ENCODE measurements at places on chromosomes 1 and 21.

GRCh38 chr1:24288479-24288878 is 30.7 kb upstream of the GRHL3 start:
- no peak for DNase-seq

- DNase-seq: no peak
These were observed 6.6 kb upstream of the APP start for GRCh38 chr21:26177187-26177586.

DNA sequence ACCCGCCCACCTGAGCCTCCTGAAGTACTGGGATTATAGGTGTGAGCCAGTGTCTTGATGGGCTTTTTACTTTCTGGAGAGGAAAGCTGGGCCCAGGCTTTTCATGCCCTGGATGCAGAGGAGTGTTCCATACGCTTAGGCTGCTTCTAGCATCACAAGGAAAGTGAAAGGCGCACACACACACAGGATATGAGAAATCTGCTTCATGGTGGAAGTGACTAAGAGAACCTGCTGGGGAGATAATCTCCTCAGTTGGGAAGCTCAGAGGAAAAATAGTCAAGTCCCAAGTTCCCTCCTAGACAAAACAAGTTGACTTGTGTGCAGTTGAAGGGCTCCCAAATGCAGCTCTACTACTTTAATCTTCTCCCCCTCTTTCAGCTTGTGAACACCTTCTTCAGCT is 2.2 kb downstream of the NUDC start:
- DNase-seq: no peak

DNA sequence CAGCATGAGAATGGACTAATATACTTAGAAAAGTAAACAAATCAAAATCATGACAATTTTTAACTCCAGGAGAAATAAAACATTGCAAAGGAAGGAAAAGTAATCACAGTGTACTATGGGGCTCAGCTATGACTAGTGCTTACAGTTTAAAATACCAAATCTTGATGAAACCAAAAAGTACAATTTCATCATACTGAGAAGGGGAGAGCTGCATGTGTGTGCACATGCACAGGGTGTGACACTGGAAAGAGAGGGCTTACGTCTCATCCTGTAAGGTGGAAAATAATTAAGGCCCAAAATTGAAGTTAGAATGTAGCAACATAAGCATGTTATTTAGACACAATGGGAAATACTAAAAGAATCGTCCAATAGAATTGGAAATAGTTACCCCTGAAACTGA is 64.6 kb downstream of the OMA1 start:
- DNase-seq: no peak

GRCh38 chr1:198969981-198970380 is 331.1 kb downstream of the PTPRC start:
- DNase-seq: no peak

GRCh38 chr1:234726359-234726943 is 116.5 kb upstream of the IRF2BP2 start:
- no peak for DNase-seq

- DNase-seq: no peak
These were observed 63.6 kb upstream of the ERRFI1 start for GRCh38 chr1:8089535-8090228.

DNA sequence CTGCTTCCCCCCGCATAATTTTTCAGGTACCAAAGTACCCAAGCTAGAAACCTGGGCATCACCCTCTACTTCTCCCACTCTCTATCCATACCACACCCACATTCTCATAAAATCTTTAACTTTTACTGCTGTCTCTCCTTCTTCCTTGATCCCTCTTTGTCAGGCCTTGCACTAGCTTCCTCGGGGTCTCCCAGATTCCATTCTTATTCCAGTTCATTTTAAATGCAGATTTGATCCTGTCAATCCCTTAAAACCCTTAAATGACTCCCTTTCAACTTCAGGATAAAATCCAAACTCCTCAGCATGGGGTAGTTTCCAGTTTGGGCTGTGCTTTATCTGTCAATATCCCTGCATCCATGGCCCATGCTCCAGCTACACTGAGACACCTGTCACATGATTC is 343.5 kb downstream of the PBX1 start:
- DNase-seq: no peak

GRCh38 chr1:25996966-25997827 is 666 bp downstream of the PAFAH2 start:
- DNase-seq: no peak

DNA sequence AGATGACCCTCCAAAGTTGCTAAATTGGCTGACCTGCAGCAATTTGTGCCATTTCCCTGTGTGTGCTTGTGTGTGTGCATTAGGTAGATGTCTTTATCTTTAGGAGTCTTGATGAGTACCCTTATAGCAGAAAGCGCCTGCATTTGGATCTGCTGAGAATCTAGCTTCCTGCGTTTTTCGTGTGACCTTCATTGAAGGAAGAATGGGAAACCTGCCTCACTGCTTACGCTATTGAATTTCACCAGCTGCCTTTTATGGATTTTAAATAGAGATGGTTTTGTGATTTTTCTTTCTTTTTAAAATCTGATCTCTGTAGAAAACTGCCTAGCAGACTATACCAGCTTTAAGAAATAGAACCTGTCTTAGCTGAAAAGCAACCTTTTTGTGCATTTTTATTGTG is 124.5 kb downstream of the CACHD1 start:
- DNase-seq: no peak

- DNase-seq: no peak
These were observed 383.0 kb upstream of the VAMP3 start for GRCh38 chr1:7388141-7388487.

GRCh38 chr1:229005556-229005955 is 265.4 kb upstream of the RAB4A start:
- no peak for DNase-seq

DNA sequence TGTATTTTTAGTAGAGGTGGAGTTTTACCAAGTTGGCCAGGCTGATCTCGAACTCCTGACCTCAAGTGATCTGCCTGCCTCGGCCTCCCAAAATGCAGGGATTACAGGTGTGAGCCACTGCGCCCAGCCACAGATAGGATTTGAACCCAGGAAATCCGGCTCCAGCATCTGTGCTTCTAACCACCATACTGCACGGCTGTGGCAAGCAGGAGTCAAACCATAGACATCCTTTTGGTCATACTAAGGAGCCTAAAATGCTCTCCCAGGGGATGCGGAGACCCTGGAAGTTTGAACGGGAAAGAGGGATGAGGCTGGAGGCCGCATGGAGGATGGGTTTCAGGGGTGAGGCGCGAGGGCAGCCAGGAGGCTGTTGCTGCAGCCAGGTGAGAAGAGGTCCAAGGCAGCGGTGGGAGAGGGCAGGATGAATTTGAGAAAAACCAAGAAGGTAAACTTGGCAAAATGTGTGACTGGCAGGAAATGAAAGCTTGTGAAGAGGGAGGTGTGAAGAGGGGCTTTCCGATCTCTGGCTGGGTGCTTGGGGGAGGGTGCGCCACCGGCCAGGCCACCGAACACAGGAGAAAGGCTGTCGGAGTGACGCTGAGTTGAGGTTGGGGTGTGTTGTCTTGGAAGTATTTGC is 24.0 kb upstream of the CDK18 start:
- DNase-seq: no peak

GRCh38 chr1:114023377-114023776 is 44.1 kb downstream of the OLFML3 start:
- DNase-seq: peak; percentile 65

- DNase-seq: no peak
These were observed 29.3 kb upstream of the IL20 start for GRCh38 chr1:206836111-206836510.

DNA sequence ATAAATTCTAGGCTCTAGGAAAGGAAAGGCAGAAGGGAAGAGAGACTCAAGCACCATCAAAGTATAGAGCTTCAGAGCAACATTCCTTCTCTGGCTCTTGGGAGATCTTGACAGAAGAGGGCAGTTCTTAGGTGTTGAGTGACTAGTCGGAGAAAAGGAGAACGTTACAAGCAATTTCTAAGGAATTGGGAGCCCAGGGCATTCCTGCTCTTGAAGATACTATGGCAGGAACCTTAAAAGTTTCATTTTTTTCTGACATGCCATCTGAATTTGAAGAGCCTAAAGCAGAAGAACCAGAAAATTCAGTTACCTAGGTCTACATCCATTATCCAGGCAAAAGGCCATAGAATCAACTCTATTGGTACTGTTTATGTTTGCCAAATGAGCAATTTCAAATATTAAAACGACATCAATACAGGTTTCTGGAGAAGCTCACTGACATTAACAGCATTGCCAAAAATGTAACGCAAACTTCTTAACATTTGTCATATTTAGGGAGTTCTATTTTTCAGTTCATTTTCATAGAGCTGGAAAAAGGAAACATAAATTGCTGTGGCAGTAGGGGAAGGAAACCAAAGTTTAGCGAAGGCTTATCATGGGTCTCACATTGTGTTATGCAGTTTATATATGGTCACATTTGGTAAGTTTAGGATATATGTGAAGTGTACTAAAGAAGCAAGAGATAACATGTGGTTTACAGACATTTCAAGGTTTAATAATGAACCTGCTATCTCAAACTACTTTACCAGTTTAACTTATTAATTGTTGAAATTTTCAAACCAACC is 210.1 kb upstream of the NRIP1 start:
- DNase-seq: no peak

DNA sequence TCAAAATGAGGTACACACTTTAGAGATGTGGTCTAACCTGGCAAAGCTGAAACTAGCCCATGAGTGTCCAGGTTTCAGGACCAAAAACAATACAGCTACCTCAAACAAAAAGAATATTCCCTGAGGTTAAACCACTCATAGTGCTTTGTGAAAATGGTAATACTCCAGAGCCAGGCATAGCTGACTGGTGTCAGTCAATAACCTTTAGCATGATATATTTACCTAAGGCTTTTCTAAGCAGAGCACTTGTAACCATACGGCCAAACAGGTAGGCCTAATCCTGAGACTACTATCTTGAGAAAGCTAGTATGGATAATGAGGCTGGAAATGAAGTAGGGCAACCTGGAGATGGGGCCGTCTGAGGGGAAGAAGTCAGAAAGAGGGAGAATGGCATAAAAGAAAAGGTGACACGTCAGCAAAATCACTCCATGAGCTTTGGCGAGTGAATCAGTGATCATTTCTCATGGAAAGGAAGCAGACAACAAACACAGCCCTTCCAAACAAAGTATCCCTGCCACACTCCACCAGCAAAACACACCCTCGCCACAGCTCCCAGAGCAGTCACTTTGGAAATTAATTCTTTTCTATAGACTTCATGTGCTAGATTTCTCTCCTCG is 1.7 kb upstream of the LRRC52 start:
- DNase-seq: no peak

- DNase-seq: no peak
These were observed 182.7 kb downstream of the GRIK3 start for GRCh38 chr1:36851595-36851994.

- DNase-seq: no peak
These were observed 1.2 kb downstream of the CLSPN start for GRCh38 chr1:35768350-35769187.

GRCh38 chr1:20198918-20199317 is 12.6 kb upstream of the PLA2G2C start:
- no peak for DNase-seq

DNA sequence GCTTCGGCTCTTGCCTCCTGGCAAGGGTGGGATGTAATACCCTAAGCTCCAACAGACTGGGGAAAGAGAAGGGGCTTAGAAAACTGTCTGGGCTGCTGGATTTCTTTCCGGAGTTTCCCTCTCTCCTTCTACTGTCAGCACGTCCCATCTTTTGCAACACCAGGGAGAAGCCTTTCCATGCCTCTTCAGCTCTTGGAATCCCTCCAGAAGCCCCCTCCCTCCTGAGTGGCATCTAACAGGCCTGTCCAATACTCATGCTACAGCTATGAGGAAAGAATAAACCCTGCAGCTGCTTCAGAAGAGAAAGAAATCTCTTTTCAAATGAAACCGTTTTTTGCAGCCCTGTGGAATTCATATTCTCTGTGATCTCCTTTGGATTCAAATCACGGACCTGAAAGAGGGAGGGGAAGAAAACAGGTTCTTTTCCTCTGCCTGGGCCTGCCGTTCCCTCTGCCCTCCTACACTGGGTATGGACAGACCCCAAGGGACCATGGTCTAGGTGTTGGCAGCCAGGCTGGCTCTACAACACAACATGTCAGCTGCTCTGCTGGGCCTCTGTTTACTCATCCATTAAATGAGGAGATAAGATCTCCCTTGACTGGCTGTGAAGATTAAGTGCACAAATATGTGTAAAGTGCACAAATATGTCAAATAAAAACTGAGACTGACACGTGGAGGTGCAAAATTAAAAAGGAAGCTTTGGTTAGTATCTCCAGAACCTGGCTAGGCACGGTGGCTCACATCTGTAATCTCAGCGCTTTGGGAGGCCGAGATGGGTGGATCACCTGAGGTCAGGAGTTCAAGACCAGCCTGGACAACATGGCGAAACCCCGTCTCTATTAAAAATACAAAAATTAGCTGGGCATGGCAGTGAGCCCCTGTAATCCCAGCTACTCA is 6.0 kb upstream of the CAPN2 start:
- no peak for DNase-seq

- DNase-seq: no peak
These were observed 9.8 kb downstream of the UBASH3A start for GRCh38 chr21:42413500-42413899.

DNA sequence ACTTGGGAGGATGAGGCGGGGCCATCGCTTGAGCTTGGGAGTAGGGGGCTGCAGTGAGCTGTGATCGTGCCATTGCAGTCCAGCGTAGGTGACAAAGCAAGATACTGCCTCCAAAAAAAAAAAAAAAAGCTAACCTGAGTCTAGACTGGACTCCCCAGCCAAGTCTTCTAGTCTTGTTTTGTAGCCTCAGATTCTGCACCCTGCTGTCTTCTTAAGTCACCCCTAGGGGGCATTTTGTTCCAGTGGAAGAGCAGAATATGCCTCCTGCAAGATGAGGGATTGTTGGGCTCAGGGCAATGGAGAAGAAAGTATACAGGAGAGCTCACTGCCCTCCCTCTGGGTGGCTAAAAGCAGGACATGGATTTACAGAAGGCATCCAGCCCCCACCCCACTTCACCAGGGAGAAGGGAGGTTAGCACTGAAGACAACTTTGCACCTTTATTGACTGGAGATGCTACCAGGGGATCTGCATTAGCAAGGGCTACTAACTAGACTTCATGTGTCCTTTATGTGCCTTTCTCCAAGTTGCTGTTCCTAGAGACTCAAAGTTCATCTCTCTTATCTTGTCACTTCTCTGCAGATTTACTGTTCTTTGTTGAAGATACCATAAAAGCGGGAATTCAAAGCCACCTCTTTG is 15.3 kb upstream of the RNF187 start:
- no peak for DNase-seq

GRCh38 chr1:208078752-208079151 is 165.4 kb downstream of the PLXNA2 start:
- DNase-seq: no peak
